ENCODE measurements at places on chromosomes 4 and X.
A peak's percentile ranks its signal among the peaks of the same experiment; 100 is the strongest.

GRCh38 chrX:10326578-10326977 lies 169.8 kb downstream of the CLCN4 start:
- DNase-seq: peak; percentile 20

DNA sequence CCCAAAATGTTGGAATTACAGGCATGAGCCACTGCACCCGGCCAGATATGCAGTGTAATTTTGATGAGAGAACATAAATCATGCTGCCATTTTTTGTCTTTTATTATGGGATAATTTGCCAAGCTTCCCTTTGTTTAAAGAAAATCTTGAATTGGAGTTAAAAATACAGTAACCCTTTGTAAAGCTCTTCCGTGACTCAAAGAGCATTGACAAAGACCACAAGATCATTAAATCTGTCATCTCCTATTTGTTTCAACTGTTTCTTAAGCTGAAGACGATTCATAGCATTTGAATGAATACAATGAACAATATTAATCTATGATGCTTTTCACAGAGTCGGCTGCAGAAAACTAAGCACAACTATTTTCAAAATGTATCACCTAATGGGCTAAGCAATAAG lies 132.6 kb downstream of the ANAPC4 start:
- no peak for DNase-seq

DNA sequence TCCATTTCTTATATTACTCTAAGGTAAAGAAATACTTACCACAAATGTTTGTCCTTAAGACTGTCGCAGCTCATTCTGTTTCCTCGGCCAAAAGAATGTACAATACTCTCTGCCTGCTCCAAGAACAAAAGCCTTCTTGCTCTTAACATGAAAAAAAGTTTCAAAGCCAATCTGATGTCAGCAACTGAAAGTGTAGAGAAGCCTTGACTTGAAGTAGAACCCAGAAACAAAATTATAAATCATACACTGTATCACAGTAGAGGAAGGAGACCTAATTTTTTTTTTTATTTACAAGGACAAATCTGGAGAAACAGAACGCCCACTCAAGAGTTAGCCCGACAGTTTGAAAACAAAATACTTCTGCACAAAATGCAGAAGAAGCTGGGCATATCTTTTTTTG lies at the start of gene MCF2:
MCF2 (minus strand) TSS at position 101 of the 400 bp plus-strand sequence. CDS start 56,423 bp downstream, outside the sequence.
- no peak for DNase-seq

DNA sequence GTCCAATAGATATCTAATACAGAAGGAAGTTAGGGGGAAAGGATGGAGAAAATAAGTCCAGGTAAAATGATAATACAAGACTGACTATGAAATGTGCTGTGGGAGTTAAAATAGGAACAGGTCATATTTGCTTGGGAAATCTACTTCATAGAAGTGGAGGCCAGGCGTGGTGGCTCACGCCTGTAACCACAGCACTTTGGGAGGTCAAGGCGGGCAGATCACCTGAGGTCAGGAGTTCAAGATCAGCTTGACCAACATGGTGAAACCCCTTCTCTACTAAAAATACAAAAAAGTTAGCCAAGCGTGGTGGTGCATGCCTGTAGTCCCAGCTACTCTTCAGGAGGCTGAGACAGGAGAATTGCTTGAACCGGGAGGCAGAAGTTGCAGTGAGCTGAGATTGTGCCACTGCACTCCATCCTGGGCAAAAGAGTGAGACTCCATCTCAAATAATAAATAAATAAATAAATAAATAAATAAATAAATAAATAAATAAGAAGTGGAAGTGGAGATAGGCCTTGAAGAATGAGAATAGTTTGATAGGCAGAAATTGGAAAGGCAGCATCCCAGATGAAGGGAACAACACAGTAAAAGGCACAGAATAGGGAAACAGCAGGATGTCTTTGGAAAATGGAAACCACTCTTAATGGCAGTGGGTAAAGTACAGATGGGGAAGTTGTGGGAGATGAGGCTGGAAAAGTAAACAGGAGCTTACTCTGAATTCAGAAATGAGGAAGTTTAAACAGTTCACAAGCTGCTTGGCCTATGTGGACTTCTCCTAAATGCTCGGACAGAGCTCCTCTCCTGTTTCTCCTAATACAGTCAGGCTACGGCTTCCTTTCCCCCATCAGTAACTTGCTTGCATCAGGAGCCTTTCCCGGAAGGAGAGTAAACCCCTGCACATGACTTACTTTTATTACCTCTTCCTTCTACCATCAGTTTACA lies 15.1 kb upstream of the GK start:
- DNase-seq: no peak

DNA sequence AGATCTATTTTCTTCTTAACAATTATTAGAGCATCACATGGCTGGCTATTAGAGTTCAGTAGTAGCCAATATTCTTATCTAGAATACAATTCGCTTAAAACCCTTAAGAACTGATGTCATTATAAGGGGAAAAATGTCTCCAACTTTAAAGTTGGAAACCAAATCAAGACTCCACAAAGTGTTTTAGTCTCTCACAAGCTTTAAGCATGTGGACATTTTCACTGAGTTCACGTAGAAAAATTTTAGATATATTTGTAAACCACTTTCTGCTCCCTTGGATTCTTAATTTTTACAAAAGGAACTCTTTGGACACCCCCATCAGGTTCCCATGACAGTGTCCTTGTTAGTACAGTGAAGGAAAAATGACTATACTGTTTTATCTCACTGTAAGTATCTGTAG lies 123.9 kb upstream of the NAP1L5 start:
- DNase-seq: no peak

- peak; percentile 52 for DNase-seq
Measured at GRCh38 chr4:86876894-86877685, 15.1 kb downstream of the C4orf36 start.

DNA sequence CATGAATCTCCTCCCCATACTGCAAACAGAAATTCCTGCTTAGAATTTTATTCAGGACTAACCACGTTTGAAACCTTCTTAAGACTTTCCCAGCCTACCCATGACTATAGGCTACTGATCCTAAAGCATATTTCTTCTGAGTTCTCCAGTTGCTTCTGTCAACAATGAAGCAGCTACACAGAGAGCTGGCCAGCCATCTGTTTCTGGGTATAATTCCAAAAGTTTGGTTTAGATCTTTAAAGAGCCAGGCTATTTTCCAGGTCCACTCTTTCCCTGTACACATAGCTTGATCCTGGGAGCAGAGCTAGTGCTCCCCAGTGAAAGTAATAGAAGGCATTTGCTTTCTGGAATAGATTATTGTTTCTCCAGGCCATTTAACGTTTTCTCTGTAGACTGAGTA lies 4.0 kb upstream of the ITM2A start:
- DNase-seq: no peak

DNA sequence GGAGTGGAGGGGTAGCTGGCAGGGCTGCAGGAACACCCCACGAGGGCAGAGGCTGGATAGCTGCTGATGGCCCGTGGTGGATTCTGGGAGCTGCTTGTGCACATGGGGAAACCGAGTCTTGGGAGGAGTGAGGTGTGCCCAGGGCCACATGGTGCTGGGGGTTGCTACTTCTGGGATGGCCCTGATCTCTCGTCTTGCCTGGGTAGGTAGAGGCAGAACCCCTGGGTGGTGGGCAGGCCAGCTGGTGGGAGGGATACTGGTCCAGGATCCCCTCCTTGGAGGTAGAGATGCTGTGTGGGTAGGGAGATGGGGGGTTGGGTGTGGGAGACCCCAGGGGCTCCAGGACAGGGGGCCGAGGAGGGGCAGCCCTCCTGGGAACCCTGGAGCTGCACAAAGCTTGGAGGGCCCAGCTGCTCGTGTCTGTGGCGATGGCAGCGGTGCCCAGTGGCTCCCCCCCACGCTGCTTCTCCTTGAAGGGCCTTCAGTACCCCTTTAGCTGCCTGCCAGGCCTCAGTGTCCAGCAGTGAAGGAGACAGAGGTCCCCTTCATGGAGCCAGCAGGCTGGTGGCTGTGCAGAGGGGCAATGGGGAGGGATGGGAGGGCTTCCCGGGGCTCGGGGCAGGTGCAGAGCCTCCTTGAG lies 3.2 kb downstream of the NAT8L start:
- DNase-seq: no peak

DNA sequence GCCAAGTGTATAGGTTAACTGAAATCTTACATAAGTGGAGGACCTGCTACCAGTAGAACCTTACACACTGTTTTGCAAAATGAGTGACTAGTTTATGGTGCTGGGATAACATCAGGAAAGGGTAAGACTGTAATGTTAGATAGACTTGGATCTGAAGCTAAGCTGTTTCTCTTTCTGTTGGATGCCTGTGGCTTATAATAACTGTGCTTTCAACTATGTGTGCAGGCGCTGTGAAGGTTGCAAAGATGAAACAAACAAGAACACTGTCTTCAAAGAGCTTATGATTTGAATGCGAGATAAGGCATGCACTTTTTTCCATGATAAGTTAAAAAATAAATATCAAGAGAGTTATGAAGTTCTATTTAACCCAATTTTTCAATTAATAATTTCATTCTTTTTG lies 34.5 kb upstream of the LCORL start:
- DNase-seq: no peak

DNA sequence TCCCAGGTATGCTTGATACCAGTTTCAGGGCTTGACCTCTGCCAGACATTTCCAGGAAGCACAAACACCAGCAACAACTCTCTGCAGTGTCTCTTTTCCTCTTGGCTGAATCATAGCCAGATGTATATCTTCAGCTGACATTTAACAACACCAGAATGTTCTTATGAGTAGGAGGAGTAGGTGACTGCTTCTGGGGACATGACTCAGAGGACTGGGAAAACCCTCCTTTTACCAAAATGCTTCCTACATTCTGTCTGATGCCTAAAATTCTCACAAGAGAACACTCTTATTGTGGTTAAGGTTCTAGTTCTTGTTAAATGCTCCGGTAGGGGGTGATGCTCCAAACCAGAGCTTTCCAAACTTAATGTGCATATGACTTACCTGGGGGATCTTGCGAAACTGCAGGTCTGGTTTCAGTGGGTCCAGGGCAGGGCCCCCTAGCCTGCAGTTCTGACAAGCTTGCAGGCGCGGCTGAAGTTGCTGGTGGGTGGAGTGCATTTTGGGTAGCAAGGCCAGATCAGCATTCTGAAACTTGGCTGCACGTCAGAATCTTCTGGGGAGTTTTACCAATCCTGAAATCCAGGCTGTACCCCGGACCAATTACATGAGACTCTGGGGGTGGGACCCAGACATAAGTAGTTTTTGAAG lies 329.3 kb upstream of the RPS6KA3 start:
- peak; percentile 6 for DNase-seq

GRCh38 chrX:129802863-129803262 lies 23.1 kb downstream of the SASH3 start:
- DNase-seq: no peak

DNA sequence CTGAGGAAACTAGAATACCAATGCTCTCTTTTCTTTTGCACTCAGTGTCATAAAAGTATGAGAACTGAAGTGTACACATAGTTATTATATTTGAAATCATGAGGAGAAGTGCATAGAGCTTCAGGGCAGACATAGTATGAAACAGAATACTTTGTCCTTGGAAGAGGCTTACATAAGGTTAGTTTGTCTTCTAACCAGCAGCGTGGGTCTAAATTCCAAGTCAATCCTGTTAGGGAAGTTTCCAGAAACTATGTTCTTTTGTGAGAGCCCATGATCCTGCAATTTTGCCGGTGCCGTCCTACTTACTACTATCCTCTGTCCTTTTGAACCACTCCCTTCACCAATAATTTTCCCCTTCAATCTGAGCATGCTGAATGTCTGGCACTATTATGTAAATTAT lies 156.2 kb downstream of the PABPC4L start:
- no peak for DNase-seq

DNA sequence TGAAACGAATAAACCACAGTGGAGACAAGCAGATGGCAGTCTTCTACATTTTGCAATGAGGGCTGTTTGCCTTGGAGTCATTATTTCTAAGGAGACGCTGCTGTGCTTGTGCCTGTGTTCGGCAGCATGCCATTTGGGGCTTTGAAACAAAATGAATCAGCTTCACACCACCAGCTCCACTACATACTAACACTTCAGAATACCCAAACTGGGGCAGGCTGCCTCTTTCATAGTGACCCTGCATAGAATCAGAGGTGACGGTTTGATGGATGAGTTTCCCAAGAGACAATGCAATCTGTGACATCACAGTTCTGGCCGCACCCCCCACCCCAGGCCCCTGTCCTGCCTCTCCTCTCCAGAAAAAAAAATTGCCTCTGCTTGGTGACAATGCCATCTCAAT lies 57.1 kb upstream of the MID1 start:
- DNase-seq: no peak

GRCh38 chr4:16438986-16439385 lies 212.7 kb upstream of the TAPT1 start:
- peak; percentile 4 for DNase-seq

DNA sequence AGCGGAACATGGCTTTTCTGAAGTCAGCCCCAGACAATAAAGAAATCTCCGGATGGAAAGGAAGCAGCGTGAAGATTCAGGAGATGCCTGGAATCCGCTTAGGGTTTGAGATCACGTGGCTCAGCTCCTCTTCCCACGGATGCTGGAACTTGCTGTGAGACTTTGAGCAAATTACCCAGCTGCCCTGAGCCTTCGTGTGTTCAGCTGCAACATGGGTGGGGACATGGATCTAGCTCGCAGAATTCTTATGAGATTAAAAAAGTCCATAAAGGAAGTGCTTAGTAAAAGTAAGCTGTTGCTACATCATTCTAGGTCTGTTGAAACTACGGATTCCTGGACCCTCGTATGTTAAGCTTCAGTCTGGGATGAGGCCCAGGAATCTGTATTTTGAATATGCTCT lies 55.7 kb upstream of the STIM2 start:
- DNase-seq: no peak

GRCh38 chr4:80781431-80781830 lies 249.1 kb upstream of the BMP3 start:
- DNase-seq: no peak

DNA sequence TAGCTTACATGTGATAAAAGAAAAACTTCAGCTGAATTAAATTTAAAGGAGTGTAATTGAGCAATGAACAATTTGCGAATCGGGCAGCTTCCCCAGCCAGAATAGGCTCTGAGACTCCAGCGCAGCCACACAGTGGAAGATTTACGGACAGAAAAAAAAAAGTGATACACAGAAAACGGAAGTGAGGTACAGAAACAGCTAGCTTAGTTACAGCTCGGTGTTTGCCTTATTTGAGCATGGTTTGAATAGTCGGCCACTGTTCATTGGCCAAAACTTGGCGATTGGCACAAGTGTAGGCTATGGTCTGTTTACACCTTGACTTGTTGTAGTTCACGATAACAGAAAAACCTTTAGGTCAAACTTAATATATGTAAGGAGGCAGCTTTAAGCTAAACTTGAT lies 16.7 kb upstream of the SUPT20HL1 start:
- no peak for DNase-seq

DNA sequence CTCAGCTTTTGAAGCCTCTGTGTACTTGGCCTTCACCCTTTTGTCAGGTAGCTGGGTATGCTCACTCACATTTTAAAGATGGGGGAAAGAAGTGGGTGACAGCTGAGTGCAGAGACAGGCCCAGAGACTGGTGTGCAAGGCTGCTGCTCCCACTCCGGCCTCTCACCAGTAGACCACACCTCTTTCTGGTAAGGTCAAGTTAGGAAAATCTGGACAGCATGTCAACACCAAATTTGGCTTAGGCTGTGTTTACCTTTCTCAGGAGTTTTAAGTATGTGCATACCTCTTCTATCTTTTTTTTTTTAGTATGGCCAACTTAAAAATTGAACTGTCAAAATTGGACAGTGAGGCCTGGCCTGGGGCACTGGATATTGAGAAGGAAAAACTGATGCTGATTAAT lies 66.6 kb downstream of the CLDN22 start:
- no peak for DNase-seq
